Left ventricle myocardium inferior (tissue), 1 donor: ENCODE measurements at places on chromosomes 6 and 20. TPM values are rescaled to one million over a fixed set of nuclear protein-coding genes. Genes with fewer than 3 reads are reported as not detected.

DNA sequence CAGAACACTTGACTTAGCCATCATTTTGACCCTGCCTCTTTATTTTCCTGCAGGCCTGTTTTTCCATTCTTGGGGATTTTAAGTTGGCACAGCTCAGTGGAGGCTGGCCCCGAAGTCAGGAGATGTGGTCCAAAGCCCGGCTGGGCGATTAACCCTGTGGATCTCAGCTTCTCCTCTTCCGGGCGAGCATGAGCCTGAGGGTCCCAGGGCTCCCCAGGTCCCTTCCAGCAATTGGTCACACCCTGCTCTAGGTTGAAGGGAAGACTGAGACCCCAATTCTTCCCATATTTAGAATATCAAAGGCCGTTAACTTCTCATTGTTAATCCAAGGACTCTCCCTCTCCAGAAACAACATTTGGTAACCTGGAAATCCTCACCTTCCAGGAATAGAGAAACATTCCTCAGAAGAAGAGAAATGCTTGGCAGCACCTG is 2.3 kb downstream of the THBS2 start:
- no peak for DNase-seq

DNA sequence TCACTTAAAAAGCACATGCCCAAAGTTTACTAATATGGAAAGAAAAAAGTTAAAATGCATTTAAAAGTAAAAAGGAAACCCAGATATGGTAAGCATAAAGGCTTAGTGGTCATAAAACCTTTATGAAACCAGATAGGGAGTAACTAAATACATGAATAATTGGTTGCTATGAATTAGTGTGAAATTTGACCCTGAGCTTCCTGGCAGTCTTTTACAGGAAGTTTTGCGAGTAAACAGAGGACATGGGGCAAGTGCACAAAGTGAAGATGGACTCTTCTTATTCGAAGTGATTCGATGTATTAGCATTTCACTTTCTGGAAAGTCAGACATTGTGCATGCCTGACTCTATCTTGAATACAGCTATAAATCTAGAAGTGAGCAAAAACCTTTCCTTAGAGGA is 90.9 kb upstream of the MLIP start:
- no peak for DNase-seq

DNA sequence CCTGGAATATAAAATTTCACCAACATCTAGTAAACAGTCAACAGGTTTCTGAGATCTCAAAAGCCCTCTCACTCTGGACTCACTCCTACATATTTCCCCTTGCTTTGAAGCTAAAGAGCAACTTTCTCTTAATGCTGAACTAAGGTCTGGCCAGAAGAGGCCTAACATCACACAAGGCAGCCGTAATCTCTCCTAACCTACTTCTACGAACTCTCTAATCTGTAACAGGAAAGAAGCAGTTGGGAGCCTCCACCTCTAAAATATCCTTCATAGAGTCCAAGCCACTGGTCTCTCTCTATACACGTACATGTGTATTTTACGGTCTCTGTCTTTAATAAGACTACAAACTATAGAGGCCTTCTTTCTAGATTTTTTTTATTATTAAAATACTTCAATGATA is 72.0 kb downstream of the REV3L start:
- no peak for DNase-seq

DNA sequence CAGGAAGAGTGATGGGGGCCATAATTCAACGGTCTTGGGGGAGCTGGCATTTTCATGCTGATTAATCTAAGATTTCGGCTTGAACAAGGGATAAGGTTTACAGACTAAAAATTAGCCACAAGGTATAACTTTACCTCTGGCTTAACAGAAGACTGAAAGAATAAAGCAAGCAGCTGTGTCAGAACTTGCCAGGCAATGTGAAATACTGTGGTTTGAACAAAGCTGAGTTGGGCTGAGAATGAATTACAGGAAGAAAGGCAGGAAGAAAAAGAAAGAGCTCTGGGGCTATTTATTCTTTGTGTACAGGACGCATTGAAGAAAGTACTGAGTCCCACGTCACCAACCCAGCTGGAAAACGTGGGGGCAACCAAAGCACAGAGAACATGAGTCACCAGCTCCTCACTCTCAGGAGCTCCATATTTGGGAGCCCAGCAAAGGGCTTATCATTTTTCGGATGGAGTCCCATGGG is 121.5 kb upstream of the NEDD9 start:
- peak; percentile 25 for DNase-seq

DNA sequence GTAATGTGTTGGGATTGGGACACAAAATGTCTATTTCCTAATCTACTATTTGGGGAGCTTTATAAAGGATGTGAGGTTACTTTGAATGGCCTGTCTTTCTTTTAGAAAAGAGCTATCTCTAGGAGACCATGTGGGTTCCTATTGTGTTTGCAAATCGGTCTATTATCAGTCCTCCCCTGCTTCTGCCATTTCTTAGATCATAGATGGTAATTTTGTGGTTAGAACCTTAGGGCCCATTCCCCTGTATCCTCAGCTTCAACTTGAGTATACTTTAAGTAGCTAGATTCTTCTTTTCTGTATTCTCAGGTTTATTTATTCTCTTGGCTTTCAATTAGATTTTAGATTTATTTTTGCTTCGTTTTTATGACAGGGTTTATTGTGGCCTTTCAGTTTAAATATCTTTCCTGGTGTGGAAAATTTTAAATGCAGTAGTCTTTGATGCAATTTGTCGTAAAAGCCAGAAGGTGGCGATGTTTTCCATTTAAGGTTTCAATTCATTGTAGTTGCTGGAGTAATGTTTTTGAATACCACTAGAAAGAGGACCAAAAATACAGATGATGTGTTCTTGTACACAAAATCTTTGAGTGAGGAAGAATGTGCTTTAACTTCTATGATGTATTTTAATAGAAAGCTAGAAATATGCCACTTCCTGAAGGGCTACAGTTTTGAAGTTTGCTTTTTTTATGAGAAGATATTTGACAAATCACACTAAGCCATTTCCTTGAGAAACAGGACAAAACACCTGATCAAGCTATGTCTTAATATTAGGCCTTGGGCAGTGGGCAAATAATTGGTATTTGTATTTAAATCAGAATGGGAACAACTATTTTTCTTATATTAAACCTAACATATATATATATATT is 20.3 kb downstream of the TBPL1 start:
- DNase-seq = no peak

DNA sequence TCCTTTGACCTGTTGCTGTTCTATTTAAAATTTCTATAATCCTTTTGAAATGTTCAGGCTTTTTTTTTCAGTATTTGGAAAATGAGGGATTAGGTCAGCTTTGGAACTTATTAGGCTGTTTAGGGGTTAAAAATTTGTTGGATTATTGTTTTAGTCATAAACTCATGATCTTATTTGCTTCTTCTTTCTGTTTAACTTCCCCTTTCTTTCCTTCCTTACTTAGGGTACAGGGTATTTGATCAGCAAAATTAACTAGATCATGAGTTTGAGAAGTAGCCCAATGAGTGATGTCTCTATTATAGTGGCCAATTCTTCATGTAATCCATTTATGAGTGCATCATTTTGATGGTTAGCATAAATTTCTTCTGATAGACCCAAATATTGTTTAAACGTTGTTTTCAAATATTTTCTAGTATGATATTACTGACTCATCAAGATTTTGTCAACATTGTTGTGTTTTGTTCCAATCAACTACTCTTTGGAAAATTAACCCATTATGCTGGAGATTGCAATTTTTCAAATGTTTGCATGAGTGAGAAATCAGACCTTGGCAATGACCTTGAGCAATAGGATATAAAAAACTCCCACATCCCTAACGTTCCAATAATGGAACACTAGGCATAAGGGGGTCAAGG is 94.4 kb downstream of the OTOR start:
- DNase-seq = no peak

PNPLA1 gene
- total RNA-seq = not detected

ABRACL gene
- total RNA-seq = 4.3 TPM

DSP gene
- 322 TPM for total RNA-seq

B3GAT2 gene
- total RNA-seq = not detected
